SJCRH30 (cell line): ENCODE measurements at places on chromosomes 12 and 14. TPM values are rescaled to one million over a fixed set of nuclear protein-coding genes. Genes with fewer than 3 reads are reported as not detected.
A peak's percentile ranks its signal among the peaks of the same experiment; 100 is the strongest.

DNA sequence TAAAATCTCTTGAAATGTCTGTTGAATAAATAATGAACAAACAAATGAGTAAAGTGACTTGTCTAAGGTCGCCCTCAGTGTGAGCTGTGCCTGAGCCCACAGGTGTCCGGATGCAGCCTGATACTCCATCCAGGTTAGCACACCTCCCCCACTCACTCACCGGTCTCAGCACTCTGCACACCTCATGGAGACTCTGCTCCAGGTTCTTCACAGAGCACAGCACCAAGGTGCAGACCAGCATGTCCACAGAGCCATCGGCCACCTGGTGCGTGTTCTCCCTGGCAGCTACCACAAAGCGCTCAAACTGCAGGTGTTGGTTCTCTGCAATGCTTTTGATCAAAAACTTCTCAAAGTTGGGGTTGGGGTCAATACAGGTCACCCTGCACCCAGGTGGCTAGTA, 4.1 kb upstream of the KRT7 start:
- DNase-seq: no peak

The GPR68 gene
- total RNA-seq: 0.18 TPM in 1 of 2 replicates, not detected in the other

The PAX9 gene
- not detected in 2 replicates for total RNA-seq

The KLRB1 gene
- total RNA-seq: not detected in 2 replicates

DNA sequence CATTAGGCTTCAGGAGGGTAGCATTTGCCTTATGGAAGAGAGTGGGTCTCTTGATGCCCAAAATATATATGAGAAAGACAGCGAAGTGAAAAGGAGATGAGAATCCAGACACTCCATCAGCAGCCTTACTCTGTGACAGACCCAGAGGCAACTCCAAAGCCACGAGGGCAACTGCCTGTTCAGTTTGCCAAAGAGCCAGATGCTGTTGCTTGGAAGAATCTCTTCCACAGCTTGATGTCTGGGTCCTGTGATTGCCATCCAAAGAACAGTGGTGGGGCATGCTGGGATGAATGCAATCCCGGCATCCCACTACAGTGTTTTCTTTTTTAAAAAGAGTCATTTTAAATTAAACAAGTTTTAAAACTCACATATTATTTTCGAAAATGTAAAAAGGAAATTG, 10.9 kb upstream of the OTX2 start:
- no peak for DNase-seq

DNA sequence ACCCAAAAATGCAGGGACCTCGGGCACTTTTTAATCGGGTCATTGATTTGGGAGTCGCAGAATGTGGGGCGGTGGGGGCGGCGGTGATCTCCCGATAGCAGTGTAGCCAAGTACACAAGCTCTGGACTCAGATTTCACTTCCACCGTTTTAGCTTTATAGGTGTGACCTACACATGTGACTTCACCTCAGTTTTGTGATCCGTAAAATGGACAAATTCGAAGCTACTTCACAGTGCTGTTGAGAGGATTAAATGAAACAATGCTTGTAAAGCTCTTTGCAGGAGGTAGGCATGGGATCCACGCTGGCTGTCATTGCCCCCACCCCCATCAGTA, 478 bp downstream of the RITA1 start:
- no peak for DNase-seq

The SLC4A8 gene
- under 0.01 and 0.08 TPM in 2 replicates for total RNA-seq

- DNase-seq: no peak
Observed at GRCh38 chr12:117361347-117361751, at the start of gene NOS1. Gene NOS1 (minus strand): TSS chr12:117361626. CDS start chr12:117331069, 30,557 bp downstream.

GRCh38 chr12:14613718-14614117, 46.0 kb upstream of the PLBD1 start:
- no peak for DNase-seq

DNA sequence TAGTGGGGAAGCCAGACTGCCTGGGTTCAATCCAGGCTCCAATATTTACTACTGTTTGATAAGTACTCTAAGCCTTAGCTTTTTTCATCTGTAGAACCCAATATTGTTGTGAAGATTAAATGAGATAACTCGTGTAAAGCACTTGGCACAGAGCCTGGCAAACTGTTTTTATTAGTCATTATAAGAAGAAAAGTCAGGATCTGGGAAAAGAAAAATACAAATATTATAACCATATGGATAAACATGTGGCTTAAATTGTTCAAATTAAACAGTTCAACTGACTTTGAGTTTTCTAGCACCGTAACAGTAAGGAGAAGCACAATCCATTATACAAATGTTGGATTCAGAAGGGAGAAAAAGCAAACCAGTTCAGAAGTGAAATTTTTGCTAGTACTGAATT, 22.0 kb upstream of the CDK17 start:
- no peak for DNase-seq

The NINJ2 gene
- total RNA-seq: 0.24 TPM in 1 of 2 replicates, not detected in the other

The APOLD1 gene
- total RNA-seq: 2.0 and 2.1 TPM in 2 replicates

DNA sequence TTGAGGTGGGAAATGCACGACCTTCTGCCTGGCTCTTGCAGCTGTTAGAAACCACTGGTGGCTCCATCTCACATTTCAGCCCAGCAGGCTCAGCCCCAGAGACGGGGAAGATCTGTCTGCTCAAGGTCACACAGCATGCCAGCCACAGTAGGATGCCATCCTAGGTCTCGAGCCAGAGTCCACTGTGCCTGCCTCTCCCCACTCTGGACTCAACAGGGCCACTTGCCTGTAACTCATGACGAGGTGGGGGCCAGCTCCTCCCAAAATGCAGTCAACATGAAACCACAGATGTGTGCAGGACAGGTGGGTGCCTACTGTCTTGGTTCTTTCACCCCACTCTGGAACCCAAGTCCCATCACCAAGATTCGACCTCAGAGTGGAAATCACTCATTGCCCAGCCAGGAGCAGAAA, 23.2 kb downstream of the BCL11B start:
- DNase-seq: peak; percentile 52

DNA sequence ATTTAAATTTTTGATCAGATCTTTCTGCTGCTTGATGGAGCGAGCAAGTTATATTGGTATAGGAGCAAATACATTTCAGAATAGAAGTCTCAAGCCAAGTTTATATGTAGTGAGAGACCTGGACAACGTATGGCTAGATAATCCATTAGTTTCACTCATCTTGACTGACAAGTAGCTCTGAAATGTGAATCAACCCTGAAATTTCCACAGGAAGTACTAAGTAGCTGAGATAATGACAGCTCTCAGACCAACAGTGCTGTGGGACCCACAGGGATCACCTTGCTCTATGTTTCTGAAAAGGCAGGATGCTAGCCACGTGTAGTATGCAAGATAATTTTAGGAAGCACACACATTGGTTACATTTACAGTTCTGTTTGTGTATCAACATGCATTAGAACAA, 258.6 kb upstream of the FOXN3 start:
- DNase-seq: no peak

The PZP gene
- not detected in 2 replicates for total RNA-seq

The ANO6 gene
- total RNA-seq: 55.1 and 60.7 TPM in 2 replicates

GRCh38 chr14:81324011-81324410, 76.1 kb downstream of the STON2 start:
- peak; percentile 18 for DNase-seq

GRCh38 chr12:129298921-129299320, 445.6 kb downstream of the GLT1D1 start:
- DNase-seq: no peak

The SLC39A2 gene
- 0.06 TPM in 1 of 2 replicates, not detected in the other for total RNA-seq

The SMIM41 gene
- total RNA-seq: not detected in 2 replicates

DNA sequence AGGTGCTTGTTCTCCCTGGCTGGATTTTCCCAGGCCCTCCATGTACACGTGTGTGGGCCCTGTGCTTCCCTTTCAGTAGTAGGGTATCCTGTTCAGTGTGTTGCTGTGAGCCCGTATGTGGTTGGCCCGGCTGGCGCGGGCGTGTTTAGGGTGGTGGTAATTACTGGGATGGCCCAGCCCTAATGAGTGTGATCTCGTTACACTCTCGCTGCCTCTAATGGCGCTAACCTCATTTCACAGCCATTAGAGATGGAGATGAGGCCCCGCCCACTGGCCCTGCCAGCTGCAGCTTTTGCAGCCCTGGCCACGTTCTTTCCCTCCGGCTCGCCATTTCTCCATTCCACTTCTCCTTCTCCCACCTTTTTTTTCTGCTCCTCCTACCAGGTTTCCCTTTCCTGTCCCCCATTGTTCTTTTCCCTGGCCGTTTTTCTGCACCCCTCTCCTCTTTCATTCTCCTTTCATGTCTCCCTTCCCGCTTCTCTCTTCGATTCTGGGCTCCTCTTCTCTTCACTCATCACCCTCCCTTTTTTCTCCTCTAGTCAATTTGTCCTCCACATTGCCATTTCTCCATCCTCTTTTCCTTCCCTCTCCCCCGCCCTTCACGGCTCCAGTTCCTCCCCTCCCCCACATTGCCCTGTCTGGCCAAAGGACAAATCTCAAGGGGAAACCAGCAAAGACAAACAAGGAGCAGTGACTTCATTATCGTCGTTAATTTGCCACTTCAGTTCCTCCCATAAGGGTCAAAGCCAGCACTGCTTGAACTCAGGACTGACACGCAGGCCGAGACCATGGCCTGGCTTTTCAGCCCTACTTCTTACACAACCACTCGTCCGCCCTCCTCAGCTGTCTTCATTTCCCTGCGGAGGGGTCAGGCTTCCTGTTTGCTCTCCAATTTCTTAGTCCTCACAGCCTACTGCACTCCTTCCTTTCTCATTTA, 6.8 kb downstream of the ZFHX2 start:
- peak; percentile 53 for DNase-seq

DNA sequence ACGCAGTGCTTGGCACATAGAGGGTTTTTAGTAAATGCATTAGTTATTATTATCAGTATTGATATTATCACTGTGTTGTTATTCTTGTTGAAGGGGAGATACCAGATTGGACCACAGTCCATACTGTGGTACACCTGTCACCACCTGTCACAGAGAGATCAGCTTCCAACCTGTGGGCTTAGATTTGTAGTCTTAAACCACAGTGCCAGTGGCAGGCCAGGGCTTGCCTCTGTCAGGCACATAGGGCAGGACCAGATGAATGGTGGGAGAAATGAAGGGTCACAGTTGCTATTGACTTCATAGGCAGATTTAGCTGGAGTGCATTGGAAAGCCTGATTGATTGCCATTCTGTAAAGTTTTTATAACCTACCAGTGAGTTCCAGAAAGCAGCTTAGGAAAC, 35.1 kb downstream of the ARL1 start:
- peak; percentile 11 for DNase-seq

GRCh38 chr14:95758331-95758730, 44.4 kb upstream of the TCL1A start:
- DNase-seq: no peak

The LRTM2 gene
- not detected in 2 replicates for total RNA-seq

- DNase-seq: no peak
Observed at GRCh38 chr12:49675137-49675536, 32.1 kb downstream of the FMNL3 start.

The MGAT4C gene
- 0.03 and 0.14 TPM in 2 replicates for total RNA-seq

DNA sequence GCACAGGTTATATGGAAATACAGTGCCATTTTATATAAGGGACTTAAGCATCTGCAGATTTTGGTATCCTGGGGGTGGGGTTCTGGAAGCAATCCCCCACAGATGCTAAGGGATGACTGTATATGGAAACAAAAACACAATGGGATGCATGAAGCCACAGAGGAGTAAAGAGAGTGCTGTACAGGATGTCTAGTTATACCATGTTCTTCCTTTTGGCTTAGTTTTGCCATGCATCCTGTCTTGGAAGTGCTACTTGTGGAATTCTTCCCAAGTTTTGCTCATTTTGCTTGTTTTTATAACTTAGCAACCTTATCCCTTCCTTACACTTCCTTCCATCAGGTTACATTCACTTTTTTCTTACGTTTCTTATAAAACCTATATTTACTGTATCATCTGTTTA, 55.6 kb downstream of the TRMT5 start:
- no peak for DNase-seq

DNA sequence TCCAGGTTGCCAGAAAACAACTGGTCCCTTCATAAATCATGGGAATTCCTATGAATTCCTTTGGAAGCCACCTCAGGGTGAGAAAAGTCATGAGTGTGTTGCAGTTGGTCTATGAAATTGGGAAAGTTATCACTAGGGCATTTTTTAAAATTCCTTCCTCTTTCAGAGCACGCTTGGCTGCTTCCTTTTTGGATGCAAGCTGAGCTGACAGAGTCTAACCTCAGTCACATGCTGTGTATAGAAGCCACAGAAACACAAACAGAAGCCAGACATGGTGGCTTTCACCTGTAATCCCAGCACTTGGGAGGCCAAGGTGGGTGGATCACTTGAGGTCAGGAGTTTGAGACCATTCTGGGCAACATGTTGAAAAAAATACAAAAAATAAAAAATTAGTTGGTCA, 21.7 kb upstream of the HELB start:
- no peak for DNase-seq

The LYZ gene
- total RNA-seq: 0.10 TPM in 1 of 2 replicates, not detected in the other

DNA sequence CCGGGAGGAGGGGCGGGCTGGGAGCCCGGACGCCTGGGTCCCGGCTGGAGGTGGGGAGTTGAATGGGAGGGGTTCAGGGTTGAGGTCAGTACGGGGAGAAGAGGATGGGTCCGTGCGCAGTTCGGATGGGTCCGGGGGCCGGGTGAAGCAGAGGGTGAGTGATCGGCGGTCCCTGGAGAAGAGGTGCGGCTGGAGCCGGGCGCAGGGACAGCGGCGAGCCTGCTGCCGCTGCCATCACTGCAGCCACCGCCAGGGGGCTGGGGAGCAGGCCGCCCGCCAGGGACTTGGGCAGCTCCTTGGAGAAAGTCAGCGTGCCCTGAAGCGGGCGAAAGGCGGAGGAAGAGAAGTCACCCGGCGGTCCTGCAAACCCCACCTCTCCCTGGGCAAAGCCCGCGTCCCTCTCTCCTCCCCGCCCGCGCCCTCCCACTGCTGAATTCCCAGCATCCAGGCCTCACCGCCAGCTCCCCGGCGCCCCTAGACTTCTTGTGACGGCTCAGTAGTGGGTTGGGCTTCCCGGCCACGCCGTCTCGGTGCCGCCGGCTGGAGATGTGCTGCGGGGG, 6.0 kb upstream of the GPR84 start:
- DNase-seq: no peak

The PLEKHH1 gene
- 0.30 and 0.75 TPM in 2 replicates for total RNA-seq

DNA sequence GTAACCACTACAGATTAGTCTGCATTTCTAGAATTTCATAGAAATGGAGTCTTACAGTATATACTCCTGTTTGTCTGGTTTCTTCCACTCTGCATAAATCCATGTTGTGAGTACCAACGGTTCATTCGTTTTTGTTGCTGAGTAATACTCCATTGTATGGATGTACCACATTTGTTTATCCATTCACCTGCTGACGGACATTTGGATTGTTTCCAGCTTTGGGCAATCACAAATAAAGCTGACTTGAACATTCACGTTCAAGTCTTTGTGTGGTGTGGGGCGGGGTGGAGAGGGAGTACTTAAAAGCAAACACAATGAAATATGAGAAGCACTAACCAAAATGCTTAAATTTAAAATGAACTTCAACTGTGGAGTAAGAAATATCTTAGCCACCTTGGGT, 7.1 kb downstream of the HECTD4 start:
- no peak for DNase-seq

- no peak for DNase-seq
Observed at GRCh38 chr12:114628199-114628598, 55.8 kb downstream of the TBX3 start.

The YEATS4 gene
- total RNA-seq: 30.3 and 34.2 TPM in 2 replicates

- DNase-seq: no peak
Observed at GRCh38 chr14:89206389-89207031, 210.5 kb downstream of the FOXN3 start.

- no peak for DNase-seq
Observed at GRCh38 chr12:10741845-10742244, 18.7 kb upstream of the YBX3 start.

The POTEM gene
- not detected in 2 replicates for total RNA-seq

GRCh38 chr12:71684081-71684480, 1.8 kb upstream of the TMEM19 start:
- DNase-seq: no peak

The SPIC gene
- not detected in 2 replicates for total RNA-seq
